Femur (tissue), 1 donor: ENCODE measurements at places on chromosomes 11 and 22.
A peak's percentile ranks its signal among the peaks of the same experiment; 100 is the strongest.

- DNase-seq, result no peak
Observed at GRCh38 chr22:23000657-23001347, 69.5 kb upstream of the GNAZ start.

- DNase-seq, result no peak
Observed at GRCh38 chr11:48019217-48019584, 38.8 kb downstream of the PTPRJ start.

GRCh38 chr11:102047305-102047924 lies at the start of gene CFAP300:
TSS of gene CFAP300 (plus strand) at chr11:102047437. CDS start at chr11:102047471, 34 bp downstream.
- DNase-seq, result peak; percentile 93

GRCh38 chr11:45537614-45538013 lies 127.8 kb downstream of the CHST1 start:
- DNase-seq, result no peak

DNA sequence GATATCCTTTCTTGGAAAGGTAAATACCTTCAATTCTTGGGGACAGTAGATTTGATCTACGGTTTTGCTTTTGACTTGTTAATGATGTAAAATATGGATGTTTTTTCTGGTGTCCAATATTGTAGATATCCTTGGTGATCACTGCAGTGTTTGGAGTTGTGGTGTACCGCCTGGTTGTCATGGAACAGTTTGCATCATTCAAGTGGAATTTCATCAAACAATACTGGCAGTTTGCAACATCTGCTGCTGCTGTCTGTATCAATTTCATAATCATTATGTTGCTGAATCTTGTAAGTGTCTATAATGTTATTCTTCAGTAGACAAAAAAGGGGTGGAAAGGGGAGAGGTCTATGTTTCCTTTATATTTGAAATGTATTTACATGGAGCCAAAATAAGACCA lies 27.4 kb upstream of the MUC15 start:
- DNase-seq, result no peak

DNA sequence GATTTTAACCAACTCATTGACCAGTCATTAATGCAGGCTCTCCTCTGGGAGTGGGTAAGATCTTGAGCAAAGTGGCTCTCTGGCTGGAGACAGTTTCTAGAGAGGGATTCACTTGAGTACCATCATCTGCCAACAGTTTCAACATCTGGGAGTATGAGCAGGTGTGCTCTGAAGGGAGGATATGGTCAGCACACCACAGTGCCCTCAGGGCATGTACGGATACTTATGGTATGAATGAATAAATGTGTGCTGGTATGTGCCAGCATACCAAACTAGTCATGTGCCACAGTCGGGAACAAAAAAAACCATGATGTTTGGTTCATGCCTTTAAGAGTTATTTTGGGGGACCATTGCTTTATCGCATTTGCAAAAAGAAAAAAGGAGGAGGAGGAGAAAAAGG lies 1197.5 kb upstream of the TENM4 start:
- DNase-seq, result no peak

DNA sequence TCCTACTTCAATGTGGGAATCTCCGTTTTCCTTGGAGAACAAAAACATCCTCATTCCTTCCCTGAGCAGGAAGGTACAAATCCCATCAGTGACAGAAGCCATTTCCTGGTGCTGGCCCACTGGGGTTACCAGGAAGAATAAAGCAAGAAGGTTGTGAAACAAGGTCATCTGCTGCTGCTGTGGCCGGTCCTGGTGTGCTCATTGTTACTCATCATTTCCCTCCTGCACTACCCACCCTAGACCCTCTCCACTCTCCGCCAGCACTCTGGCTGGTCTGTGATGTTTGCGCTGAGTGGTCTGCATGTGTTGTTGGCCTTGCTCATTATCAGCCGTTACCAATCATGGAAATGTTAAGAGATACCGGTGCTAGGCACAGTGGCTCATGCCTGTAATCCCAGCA lies 37.0 kb downstream of the OSBP2 start:
- no peak for DNase-seq

DNA sequence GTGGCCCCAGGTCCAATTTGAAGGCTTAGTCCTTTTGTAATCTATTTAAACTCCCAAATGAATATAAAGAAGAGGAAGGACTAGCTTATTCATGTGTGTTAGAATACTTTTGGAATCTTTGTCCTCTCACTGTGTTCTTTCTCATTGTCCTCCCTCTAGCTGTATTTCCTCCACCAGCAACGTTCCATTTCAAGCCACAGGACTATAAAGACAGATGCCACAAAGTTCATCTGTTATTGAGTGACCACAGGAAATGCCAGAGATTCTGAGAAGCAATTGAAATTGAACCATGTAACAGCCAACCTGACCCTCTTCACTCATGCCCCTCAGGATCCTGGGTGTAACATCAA lies 336.6 kb upstream of the API5 start:
- DNase-seq, result no peak

DNA sequence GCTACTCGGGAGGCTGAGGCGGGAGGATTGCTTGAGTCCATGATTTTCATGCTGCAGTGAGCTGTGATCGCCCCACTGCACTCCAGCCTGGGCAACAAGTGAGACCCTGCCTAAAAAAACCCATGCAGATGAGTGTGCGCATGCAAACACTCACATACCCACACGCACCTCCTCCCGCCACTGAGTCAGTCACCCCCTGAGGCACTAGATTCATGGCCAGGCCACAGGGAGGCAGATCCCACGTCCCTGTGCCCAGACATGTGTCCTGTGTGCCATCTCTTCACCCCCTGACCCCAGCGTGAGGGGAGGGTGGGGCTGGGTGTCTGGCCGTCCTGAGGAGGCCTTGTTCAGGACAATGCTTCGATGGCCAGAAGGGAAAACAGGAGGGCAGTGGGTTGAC lies 15.5 kb downstream of the RELT start:
- DNase-seq, result no peak

DNA sequence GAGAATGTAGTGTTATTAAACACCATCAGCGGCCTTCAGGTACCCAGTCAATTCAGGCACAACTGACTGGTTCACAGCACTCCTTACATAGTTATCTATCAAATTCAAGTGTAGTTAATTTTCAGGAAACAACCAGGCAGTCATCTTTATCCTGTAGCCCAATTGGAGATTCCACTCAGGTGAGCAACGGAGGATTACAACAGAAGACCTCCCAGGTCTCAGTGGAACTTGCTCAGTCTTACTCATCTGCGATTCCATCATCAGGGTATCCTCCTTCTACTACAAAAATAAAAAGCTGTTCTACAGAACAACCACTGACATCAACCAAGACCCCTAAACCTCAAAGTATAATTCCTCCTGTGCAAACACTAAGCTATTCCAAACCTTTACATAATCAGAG lies 39.6 kb downstream of the QSER1 start:
- no peak for DNase-seq

DNA sequence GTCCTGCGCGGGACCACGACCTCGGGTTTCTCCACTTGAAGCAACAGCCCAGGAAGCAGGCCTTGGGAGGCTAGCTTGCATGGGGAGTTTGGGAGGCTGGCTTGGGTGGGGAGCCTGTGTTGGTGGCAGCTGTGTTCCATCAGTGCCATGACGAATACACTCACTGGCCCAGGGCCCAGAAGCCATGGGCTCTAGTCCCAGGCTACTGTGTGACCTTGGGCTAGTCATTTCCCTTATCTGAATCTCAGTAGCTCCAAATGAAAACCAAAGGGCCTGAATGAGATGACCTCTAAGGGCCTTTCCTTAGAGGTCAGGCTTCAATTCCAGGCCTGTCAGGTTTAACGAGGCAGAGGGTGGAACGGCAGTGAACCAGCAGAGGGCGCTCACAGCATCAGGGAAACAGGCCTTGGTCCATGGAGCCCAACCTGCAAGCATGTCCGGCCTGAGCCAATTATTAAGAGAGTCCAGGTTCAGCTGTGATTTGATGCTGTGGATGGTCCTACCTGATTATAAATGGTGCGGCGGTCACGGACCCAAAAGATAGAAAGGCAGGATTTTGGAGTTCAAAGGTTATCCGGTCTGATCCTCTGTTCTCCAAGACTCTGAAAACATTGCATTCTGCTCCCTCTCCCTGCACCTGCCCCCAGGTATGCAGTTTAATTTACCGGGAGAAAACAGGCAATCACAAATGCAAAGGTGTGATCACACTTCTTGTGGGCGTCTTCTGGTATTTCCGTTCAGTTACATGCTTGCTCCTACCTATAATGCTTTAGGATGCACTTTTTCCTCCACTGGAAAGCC lies 15.9 kb downstream of the PTPN5 start:
- no peak for DNase-seq

DNA sequence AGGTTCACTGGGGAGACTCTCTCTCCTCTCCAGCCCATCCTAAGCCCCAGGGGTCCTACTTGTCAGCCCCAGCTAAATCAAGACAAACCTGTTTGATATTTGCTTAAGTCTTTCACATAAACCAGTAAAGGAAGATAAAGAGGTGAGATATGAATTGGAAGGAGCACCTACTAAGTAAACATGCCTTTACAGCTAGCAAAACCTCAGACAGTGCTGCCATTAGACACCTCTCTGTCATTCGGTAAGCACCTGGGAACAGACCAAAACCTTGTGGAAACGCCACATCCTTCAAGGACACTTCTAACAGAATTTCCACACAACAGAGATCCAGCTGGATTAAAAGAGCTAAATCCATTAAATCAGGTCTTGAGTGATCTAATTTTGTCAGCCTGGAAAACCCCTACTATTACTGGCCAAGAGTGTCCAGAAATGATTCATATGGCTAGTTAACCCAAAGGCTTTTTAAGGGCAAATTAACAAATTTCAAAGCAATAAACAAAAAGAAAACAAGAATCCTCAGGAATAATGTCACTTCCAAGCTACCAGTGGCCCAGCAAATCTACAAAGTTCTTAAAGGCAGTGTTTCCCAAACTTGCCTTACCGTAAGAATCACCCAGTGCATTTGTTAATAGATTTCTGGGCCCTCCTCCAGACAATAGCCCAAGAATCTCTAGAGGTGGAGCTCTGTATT lies 2.4 kb downstream of the VPS37C start:
- DNase-seq, result no peak

DNA sequence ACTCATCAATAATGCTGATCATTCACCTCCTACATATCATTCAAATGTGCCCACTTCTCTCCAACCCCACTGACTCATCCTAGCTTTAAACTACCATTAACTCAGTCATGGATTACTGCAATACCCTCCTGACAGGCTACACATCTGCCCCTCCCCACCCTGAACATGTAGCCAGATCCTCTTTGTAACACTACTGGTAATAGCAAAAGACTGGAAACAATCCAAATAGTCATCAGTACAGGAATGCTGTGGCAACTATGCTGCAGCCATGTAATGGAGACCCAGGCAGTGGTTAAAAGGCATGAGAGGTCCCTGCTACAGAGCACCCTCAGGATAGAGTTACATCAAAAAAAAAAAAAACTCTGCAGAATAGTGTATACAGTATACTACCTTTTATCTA lies 16.6 kb downstream of the SLC43A3 start:
- DNase-seq, result no peak

GRCh38 chr11:127205688-127206217 lies 205.2 kb upstream of the KIRREL3 start:
- DNase-seq, result no peak

DNA sequence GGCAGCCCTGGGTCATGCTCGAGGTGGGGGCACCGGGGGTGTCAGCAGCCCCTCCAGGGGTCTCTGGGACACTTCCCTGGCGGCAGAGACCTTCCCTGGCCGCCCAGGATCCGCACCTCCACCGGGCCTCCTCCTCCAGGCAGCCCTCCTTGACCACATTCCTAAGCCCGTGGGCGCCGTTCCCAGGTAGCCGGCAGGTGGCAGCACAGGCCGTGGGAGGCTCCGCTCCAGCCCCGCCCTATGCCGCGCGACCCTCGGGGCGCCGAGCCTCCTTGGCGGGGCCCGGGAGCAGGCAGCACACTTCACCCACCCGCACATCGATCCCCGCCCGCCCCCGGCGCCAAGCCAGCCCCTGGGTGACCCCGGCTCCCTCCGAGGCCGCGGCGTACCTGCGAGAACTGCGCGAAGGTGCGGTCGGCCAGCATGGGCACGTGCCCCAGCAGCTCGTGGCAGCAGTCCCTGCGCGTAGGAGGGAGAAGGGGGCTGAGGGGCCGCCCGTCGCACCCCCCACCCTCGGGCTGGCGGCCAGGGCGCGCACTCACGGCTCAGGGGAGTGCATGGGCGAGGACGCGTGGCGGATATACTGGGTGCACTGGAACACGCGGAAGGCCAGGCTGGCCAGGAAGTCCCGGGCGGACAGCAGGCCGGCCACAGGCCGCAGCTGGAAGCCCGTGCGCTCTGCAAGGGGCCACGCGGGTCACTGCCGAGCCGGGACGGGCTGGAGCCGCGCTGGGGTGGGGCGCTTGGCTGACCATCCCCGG lies 5.3 kb upstream of the INS start:
- no peak for DNase-seq

GRCh38 chr22:27648074-27648473 lies 153.5 kb downstream of the MN1 start:
- no peak for DNase-seq

GRCh38 chr11:123047266-123047946 lies 14.5 kb downstream of the HSPA8 start:
- DNase-seq, result no peak

- no peak for DNase-seq
Observed at GRCh38 chr11:112343368-112344039, 82.8 kb upstream of the PLET1 start.

DNA sequence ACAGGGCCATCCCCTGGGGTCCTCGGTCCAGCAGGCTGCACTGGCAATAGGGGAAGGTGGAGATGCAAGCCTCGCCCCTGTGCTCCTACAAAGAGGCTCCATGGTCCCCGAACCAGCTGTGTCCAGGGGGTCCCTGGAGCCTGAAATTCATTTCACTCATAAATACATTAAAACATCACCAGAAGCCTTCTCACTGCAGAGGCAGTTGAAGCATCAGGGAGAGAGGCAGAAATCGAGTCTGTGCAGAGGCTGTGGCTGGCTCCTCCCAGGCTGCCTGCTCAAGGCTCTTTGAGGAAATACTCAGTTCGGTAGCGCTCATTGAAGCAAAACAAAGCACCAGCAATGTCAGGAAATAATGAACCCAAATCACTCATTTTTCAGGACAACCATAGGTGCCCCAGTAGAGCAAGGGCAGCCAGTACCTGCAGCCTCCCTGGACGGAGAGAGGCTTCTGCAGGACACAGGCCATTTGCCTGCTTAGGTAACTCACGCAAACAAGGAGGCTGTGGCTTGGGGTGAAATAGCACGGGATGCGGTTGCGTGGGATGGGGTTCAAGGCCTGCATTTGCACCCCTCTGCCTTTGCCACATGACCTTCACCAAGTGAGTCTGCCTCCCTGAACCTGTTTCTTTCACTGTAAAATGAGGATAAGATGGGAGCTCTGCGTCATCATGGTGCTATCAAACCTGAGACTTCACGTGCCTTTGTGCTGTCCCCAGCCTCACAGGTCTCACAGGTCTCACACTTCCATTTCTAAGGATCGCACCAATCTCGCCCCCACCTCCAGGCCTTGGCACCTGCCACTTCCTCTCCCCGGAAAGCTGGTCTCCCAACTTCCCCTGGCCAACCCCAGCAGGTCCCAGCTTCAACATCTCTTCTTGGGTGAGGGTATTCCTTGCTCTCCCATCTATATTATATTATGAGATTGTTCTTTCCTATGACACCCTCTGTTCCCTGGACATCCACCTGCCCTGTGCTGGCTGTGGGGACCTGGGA lies 84.3 kb upstream of the SHISAL1 start:
- DNase-seq, result peak; percentile 6
